ENCODE measurements at places on chromosomes 2 and 18.

DNA sequence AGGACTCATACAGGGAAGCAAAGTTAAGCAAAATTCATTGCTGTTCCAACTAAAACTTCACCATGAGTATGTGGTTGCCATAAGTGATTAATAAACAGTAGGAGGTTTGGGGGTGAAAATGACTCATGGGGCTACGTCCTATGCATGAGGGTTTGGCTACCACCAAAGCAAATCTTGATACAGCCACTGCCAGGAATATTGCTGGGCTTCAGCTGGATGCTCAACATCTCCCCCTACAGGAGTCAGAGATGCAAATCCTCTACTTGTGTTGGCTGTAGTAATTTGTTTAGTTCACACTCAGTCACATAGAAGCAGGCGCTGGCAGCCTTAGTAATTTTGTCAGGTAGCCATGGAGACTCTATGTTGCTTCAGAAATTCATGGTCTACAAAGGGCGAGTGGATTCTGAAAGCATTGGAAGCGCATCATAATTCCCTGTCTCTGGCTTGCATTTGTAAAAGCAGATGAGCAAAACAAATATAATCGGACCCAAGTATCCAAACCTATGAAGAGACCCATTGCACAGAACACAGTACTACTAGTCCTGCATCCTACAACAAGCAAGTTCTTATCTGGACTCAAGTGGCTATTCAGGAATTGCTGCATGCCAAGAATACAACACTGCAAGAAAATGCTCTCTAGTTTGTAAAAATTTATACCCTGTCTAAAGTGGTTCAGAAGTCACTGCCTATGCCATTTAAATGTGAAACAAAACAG lies 76.0 kb downstream of the CD28 start:
- DNase-seq = peak; percentile 46

GRCh38 chr2:64203858-64204632 lies 59.8 kb upstream of the PELI1 start:
- DNase-seq = peak; percentile 33

GRCh38 chr2:27322766-27323595 lies at the start of gene MPV17:
Gene MPV17, minus strand, starts transcription at chr2:27323097. Its CDS starts 580 bp downstream, at chr2:27322517.
- peak; percentile 82 for DNase-seq

GRCh38 chr2:55985406-55985805 lies 61.8 kb upstream of the EFEMP1 start:
- DNase-seq = no peak

DNA sequence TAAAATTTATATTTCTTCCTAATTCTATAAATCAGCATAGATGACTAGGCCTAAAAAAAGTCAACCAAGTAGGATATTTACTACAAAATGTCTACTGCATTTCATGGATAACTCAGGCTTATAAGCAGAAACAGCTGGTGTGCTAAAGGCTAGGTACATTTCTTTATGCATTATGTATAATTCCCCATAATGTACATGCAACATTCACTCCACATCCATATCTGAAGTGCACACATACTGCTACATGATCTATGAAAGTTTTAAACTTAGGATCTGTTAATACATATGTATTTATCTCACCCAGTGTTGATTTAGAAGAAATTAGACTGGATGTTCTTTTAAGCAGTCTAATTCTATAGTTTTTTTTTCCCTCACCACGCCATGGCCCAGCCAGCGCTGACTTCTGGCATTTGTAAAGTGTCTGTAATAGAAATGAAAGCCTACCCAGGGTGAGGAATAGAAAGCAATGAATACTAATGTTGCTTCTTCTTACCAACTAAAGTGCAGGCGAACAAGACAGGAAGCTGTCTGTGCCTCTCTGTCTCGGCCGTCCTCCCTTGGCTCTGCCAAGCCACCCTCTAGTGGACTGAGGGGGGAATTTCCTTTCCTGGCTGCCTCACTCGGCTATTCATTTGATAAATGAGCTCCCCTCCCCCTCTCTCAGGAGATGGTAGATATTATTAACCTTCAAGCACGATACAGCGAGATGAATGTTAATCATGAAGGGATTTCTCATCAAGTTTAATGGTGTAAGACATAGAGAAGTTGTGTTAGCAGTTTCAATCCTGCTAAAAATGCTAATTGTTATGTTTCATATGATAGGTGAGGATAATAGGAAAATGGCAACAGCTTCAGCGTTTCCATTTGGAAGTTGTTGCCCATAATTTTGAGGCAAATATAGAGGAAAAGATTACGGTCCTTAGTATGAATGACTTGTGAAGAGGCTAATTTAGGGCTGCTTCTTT lies 384.5 kb downstream of the MTX2 start:
- DNase-seq = no peak

DNA sequence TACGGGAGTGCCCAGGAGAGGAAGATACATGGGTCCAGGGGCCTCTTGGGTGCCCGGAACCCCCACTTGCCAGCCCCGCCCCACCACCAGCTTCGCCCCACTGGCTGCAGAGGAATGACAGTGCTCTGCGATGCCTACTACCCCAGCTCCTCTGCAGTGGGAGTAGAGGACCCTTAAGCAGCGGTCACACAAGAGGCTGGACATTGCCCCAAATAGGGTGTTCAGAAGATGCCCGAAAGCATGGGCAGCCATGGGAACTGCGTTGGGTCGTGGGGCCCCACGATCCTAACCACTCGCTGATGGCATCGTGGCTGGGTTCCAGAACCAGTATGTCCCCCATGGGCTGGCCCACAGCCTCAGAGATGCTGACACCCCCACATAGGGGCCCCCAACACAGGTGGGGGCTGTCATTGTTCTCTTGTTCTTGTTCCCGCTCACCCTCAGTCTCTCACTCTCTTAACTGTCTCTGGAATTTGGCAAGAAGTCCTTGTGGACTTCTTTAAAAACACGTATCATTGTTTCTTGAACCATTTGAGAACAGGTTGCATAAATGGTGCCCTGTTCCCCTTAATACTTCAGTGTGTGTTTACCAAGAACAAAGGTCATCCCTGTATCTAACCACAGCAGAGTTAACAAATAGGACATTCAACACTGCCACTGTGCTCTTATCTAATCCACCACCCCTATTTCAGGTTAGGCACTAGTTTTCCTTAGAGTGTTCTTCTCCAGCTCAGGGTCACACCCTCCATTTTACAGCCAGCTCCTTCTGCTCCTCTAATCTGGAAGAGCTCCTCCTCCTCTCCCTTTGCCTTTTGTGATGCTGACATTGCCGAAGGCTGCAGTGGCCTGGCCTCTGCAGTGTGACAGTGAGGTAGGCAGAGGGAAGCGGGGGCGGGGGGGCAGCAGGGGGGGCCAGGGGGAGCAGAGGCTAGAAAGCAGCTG lies 76.3 kb downstream of the STPG4 start:
- no peak for DNase-seq

GRCh38 chr2:84989422-84989821 lies 18.5 kb downstream of the KCMF1 start:
- no peak for DNase-seq

DNA sequence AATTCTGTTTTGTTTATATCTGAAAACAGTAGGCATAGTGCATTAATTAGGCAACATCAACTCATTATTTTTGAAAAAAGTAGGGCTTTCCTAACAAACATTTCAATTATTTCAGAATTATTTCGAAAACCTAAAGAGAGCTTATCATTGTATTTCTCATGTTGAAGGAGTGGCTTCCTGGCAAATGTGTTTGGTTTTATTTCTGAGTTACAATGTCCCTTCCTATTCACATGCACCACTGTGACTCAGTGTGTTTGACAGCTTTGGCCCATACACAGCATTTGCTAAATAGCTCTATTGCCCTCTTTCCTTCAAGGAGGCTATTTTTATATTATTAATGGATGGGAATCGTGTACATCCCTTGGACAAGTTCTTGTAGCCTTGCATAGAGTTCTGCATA lies 205.9 kb downstream of the PTGR3 start:
- DNase-seq = no peak

GRCh38 chr18:11819938-11820337 lies 31.3 kb upstream of the CHMP1B start:
- DNase-seq = no peak

DNA sequence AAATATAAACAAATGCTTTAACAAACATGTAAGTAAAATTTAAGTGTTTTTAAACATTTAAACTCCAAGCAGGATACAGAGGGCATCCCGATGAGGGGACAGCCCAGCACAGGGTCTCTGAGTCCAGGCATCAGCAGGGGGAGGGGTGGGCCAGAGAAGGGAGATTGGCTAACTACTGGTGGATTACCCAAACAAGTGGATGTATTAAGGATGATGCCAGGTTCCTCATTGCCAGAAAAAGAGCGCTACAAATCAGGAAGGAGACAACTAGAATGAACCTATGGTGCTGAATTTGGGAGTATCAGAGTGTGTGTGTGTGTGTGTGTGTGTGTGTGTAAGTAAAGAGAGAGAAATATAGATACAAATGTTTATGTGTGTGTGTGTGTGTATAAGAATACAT lies 162.0 kb upstream of the RMP24 start:
- DNase-seq = no peak

DNA sequence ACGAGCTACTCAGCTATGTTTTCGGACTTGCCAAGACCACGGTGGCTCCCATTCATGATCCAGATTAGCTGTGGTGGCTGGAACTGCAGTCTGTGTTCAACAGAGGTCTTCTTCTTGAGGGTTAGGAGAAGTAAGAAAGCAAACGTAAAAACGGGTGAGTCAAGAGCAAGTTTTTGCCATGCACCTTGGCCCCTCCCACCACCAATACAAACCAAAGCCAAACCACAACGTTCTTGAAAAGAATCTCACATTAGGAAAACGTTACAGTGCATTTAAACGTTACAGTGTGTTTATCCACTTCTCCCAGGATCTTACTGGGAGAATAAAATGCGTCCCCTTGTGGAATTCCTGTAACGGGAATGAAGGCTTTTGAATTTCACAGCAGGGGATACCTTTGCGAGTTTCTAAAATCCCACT lies 725 bp downstream of the FBXO48 start:
- peak; percentile 46 for DNase-seq

- DNase-seq = no peak
Measured at GRCh38 chr18:23538870-23539269, 35.6 kb downstream of the RMC1 start.

DNA sequence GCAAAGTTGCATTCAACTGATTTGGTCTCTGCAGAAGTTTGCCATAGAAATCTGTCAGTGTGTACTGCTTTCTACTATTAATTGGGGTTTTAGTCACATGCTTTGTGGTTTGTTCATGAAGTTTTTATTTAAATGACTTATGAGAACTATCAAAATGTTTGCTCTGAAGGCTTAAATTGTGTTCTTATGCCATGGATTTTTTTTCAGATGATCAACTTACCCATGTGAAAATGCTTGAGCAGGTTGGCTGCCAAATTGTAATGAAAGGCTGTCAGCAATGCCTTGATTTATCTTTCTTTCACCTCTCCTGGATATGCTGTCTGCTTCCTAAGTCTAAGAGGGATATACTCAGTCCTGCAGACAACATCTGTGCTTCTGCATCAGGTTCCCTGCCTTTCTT lies 50.7 kb downstream of the FMNL2 start:
- no peak for DNase-seq

- no peak for DNase-seq
Measured at GRCh38 chr18:23684515-23685197, 4.6 kb upstream of the LAMA3 start.

- no peak for DNase-seq
Measured at GRCh38 chr2:61597300-61598289, 59.4 kb upstream of the XPO1 start.

All from activated T-helper 9 cell treated with anti-CD3 and anti-CD28 coated beads, Interleukin-2, amount 50 U/mL, for 16 hours (primary cell).